GM13976 (cell line): ENCODE measurements at places on chromosomes 11 and 22.

- DNase-seq, result no peak
Measured at GRCh38 chr11:76448506-76448905, 3.7 kb downstream of the EMSY start.

DNA sequence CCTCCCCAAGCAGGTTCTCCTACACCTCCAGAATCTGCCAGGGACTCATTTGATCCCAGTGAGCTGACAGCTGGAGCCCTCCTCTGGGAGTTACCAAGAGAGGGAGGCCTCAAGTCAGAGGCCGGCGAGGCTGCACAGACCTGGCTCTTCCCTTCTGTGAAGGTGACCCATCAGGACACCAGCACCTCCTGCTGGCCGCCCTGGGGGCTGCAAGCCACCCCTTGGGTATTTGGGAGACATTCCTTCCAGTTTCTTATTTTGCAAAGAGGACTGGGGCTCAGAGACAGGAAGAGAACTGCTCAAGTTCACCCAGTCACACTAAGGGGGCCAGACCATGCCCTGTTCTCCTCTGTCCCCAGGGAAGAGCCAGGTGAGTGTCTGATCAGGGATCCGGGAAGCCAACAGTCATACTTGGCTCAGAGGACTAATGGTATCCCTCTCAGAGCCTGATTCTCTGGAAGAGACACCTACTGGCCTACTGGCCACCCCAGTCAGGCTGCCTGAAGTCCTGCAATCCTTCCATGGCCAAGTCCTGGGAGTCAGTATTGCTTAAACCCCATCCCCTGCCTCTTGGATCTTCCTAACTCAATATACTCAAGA, 40.5 kb upstream of the RIC3 start:
- no peak for DNase-seq

DNA sequence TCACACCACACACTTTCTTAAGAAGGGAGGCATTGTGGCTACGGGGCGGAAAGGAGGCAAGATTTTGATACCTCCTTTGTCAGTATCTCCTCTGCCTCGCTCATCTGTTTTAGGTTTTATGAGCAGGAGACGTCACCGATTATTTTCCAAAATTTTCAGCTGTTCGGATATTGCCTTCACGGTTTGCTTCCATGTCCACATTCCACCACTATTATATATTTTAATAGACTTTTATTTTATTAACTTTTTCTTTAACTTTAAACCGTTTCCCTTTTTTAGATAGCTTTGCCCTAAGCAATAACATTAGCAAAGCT, 33.7 kb upstream of the CREB3L1 start:
- no peak for DNase-seq

DNA sequence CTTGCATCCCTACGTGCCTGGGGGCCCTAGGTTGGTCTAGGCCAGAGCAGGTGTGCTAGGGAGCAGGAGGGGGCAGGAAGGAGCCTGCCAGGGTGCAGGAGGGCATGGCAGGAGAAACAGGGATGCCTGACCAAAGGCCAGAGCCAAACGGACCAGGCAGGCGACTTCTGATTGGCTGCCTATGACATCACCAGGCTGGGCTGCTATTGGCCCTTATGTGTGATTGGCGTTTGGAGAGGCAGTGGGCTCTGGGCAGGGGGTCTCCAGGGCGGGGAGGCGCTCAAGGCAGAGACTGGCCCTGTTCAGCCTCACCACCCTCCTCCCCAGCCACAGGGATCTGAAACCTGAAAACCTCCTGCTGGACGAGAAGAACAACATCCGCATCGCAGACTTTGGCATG, 44.4 kb downstream of the MOB2 start:
- no peak for DNase-seq

- no peak for DNase-seq
Measured at GRCh38 chr11:80144897-80145594, 704.2 kb upstream of the TENM4 start.

- DNase-seq, result no peak
Measured at GRCh38 chr22:24090581-24090980, 79.5 kb downstream of the CABIN1 start.

DNA sequence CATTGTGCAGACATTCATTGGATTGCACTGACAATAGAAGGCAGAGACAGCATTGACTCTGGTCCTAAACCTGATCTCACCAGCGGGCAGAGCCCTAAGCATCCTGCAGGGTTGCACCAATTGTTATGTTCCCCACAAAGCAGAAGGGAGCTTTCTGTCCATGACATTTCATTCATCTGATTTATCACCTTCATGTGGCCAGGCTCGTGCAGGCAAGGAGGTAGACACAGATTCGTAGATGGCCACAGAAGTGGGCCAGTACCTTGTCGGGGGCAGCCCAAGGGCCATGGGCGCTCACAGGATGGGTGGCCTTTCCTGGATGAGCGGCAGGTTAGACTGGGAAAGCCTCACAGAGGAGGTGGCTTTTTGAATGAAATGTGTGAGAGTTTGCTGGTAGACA, 2.9 kb downstream of the TSKU start:
- no peak for DNase-seq

- no peak for DNase-seq
Measured at GRCh38 chr11:79156031-79156430, 284.8 kb downstream of the TENM4 start.

- no peak for DNase-seq
Measured at GRCh38 chr11:121810291-121810690, 305.7 kb downstream of the BLID start.

- peak; percentile 86 for DNase-seq
Measured at GRCh38 chr22:35409783-35410662, 10.1 kb downstream of the MCM5 start.

GRCh38 chr22:23829845-23830372, 8.9 kb downstream of the DERL3 start:
- no peak for DNase-seq

GRCh38 chr11:59801160-59801706, 9.3 kb downstream of the MRPL16 start:
- DNase-seq, result no peak

- DNase-seq, result no peak
Measured at GRCh38 chr22:48334971-48335370, 1492.7 kb downstream of the BRD1 start.

GRCh38 chr11:11329062-11329806, 23.8 kb downstream of the CSNK2A3 start:
- no peak for DNase-seq

DNA sequence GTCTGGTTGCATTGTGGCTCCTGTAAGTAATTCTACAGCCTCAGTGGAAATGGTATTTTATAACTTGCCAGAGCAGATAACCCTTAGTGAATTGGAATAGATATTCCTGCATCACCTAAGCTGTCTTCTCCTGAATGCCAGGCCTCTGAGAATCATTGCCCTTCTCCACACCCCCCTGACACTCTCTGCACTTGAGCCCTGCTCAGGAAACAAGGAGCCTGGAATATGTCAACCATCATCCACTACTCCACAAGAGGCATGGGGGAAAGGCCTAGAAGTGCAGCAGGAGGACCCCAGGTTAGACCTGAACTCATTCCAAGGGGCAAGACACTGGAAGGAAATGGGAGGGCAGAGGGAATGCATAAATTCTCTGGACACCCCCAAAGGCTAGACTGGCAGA, 72.4 kb downstream of the DSCAML1 start:
- DNase-seq, result no peak

- no peak for DNase-seq
Measured at GRCh38 chr11:64062185-64063039, 26.7 kb downstream of the FLRT1 start.

- no peak for DNase-seq
Measured at GRCh38 chr22:30187094-30187493, 59.5 kb downstream of the LIF start.

- no peak for DNase-seq
Measured at GRCh38 chr11:35873721-35874120, 70.1 kb upstream of the LDLRAD3 start.
